NCI-H2081 (cell line): ENCODE measurements at places on chromosomes 5 and 9.

GRCh38 chr5:150763023-150763769 lies 4.4 kb upstream of the DCTN4 start:
- peak; percentile 25 for DNase-seq

- no peak for DNase-seq
Observed at GRCh38 chr5:93153461-93153860, 427.6 kb downstream of the NR2F1-AS1 start.

DNA sequence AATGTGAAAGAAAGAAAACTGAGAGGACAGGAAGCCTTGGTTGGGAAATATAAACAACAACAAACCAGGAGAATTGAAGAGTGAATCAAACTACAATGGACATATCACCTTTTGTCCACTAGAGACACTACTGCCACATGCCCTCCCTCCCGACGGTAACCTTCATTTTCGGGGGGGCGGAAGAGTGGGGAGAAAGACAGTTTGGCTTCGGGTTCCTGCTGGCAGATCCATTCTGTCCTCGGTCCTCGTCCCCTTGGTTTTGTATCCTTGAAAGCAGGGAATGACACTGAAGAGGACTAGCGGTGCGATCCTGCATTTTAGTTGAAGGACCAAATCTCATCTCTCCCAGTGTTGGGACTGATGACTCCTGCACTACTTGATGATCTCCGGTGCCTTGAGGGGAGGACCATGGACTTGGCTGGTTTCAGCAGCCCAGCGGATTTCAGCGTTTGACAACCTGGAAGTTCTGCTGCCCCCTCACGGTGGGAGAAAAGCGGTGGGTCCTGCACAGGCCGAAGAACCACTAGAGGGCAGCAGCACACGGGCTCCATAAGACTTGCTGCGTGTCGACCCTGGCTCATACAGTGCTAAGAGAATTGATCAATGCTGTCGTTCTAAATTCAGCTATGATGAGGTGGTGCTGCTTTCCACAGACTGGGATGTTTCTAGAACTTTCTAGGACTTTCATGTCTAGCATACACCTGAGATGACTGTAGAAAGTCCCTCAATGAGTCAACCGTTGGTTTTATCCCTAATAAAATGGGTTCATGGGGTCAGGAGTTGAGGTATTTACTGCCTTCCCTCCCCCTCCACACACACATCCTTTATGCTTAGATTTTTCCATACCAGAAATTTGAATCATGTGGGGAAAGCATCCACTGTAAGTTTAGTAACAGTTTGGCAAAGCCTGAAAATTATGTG lies 15.1 kb upstream of the ZNF131 start:
- peak; percentile 98 for DNase-seq

DNA sequence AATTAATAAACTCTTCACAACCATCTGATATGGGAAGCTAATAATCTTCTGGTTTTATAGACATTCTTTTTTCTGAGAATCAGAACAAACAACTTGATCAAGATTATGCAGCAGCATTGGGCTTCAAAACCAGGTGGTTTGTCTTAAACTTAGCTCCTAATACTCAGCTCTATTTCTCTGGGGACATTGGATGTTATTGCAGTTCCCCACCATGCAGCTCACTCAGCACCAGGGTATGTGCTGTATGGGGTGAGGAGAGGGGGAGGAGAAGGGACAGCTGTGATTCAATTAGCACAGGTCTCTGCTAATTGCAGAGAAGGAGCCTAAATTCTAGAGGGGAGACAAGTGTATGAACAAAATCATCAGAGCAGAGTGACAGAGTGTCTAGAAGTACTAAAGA lies 210.7 kb upstream of the TNC start:
- DNase-seq, result no peak

DNA sequence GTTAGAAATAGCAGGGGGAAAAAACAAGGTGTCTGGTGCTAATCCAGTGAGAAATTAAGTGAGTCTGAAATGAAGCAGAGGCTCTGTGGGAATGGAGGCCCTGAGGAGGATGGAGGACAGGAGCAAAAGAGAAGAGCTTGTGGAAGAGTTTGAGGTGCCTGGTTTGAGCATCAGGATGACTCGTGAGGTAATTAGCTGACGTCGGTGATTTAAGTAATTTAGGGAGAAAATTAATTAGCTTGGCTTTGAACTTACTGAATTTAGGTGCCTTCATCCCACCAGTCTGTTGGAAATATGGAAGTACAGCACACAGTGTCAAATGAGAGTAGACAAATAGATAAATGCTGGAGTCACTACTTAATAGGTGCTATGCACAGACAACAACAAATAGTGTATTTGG lies 103.0 kb upstream of the CDH6 start:
- DNase-seq, result no peak

GRCh38 chr5:101678481-101679193 lies 617.4 kb downstream of the SLCO4C1 start:
- DNase-seq, result peak; percentile 72

- DNase-seq, result peak; percentile 13
Observed at GRCh38 chr5:127754259-127754658, 51.1 kb downstream of the CCDC192 start.

DNA sequence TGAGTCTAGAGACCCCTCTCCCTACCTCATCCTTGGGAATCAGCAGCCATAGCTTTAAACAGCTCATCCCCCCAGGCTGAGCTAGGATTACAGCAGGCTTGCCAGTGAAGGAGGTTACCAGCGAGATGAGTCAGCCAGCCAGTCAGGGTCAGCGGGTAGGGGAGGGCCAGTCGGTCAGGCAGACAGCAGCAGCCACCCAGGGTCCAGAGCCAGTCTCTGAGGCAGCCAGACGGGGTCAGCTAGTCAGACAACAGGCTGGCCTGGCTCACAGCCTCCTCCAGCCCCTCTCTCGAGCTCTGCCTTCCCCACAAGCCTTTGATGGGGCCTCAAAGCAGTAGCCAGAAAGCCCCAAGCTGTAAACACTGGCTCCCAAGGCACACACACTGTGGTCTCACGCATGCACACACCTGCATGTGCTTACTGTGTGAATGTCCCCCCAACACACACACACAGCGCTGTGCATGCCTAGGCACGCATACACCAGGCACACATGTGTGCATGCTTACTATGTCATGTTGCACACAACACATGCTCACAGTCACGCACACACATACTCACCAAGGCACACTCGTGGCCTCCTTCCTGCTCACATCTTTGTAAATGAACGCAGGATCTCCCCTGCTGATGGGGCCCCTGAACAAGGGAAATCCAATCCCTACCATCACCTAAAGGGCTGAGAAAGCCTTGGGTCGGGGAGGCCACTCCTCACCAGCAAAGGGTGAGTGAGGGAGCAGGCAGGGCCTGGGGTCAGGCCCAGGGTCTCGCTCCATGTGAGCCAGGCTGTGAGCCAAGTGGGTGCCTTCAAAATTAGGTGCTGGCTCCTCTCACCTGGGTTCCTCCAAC lies 28.2 kb upstream of the CPLX2 start:
- no peak for DNase-seq

DNA sequence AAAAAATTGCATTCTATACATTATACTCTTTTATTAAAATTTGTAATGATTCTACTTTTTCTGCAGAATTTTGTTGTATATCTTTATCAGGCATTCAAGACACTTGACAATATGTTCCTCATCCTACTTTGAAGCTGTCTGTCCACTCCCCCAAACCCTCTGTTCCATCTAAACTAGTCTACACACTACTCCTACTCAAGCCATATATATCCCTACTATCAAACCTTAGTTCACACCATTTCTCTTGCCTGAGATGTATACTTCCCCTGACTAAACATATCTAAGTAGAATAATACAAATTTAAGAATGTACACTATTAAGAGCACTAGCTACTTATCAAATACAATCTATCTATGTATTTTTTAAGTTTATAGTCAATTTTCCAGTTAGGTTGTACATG lies 107.1 kb upstream of the FTMT start:
- no peak for DNase-seq

GRCh38 chr5:90571147-90571773 lies 12.7 kb downstream of the ADGRV1 start:
- no peak for DNase-seq

GRCh38 chr5:556909-557441 lies 32.7 kb upstream of the SLC9A3 start:
- no peak for DNase-seq

DNA sequence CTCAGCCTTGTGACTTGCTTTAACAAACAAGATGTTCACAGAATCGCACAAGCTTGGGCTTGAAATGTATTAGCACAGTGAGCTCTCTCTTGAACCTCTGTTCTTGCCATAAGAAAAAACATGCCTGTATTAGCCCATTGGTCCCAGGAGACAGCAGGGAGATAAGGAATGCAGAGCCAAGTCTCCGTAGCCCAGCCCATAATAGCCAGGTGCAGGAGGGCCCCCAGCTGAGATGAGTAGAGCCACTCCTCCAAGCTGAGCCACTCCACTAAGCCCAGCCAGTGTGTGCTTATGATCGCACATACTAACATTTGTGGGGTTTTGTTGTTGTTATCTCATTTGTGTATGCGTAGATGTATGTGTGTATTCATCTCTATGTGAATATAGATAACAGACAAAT lies 21.6 kb upstream of the SVEP1 start:
- no peak for DNase-seq

- DNase-seq, result no peak
Observed at GRCh38 chr9:90965226-90966030, 163.8 kb downstream of the SYK start.

DNA sequence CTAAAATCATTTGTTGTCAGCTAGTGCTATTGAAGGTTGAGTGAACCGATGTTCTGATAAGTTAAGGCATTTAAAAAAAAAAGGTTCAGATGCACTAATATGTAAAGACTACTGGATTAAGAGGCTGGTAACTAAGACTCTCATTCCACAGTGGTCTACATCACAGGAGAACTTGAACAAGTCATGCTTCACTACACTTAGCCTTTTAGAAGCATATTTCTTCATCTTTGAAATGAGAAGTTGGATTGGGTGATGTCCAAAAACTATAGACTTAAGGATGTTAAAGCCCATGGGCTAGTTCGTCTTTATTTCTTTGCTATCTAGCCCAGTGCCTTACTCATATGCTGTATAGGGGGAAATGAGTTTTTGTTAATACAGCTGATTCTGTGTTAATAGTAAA lies 107.2 kb downstream of the NDUFS4 start:
- no peak for DNase-seq

DNA sequence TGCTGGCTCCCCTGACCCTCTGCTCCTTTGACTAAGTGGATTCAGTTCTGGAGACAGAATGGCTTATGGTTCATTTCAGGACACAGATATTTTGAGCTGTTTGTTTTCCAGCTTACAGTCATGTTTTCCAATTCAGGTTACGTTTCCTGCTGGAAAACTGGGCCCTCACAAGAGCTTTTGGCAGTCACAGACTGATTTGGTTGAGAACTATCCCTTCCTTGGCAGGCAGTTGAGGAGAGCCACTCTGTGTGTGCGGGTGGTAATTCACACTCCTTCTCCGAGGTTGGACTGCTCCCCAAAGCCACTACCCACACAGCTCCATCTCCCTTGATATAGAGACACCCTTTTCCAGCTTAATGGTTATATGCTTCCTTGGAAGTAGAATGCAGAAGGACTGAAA lies 534.5 kb downstream of the TMEM38B start:
- no peak for DNase-seq

- DNase-seq, result no peak
Observed at GRCh38 chr5:17398431-17398830, 99.6 kb upstream of the TAF11L2 start.

DNA sequence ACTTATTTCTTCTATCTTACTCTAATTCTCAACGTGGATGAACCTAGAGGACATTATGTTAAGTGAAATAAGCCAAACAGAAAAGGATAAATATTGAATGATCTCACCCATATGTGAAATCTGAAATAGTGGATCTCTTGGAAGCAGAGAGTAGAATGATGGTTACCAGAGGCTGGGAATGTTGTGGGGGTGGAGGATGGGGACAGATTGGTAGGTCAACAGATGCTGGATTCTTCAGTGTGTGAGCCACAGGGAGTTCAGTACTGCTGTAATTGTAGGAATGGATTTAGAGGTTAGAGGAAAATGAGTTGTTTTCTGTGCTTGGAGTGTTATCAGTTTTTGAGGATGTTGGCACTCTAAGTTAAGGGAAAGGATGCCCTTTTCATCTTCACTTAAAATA lies 190.6 kb downstream of the FBXL7 start:
- DNase-seq, result no peak

DNA sequence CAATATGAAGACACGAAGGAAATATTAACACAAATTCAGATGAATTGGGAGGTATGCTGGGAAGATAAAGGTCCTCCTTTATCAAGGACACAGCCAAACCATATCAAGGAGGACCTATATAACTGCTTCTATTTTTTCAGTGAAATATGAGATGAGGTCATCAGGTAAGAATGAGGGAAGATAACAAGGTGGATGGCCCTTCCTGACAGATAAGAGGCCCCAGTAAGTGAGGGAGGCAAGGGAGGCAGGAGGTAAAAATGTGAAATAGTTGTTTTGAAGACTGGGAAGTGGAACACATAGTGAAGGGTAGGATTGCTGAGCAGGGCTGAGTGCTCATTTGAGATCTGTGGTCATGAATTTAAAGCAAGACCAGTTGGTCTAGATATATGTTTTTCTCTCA lies 60.0 kb upstream of the FOXE1 start:
- DNase-seq, result no peak

DNA sequence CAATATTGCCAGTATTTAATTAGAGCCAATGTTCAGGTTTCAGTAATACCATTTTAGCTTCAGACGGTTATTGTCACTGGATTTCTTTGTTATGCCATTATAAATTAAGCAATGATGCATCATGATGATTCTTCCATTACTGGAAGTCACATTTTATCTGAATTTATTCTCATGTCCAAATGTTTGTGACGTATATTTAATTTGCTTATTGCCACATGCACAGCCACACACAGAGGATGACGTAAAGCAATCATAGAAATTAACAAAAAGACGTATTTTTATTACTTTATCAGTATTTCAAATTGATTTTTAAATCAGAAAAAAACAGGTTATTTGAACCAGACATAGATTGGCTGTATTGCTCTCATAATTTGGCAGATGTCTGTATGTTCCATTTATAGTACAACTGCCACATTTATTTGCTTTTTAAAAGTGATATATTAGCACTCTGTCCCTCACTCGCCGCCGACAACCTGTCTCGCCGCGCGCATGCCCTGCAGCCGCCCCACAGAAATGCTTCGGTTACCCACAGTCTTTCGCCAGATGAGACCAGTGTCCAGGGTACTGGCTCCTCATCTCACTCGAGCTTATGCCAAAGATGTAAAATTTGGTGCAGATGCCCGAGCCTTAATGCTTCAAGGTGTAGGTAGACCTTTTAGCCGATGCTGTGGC lies 970.9 kb downstream of the CDH12 start:
- DNase-seq, result no peak
